Right ventricle myocardium inferior (tissue), 1 donor: ENCODE measurements at places on chromosomes 4 and X. TPM values are rescaled to one million over a fixed set of nuclear protein-coding genes. Genes with fewer than 3 reads are reported as not detected.

DNA sequence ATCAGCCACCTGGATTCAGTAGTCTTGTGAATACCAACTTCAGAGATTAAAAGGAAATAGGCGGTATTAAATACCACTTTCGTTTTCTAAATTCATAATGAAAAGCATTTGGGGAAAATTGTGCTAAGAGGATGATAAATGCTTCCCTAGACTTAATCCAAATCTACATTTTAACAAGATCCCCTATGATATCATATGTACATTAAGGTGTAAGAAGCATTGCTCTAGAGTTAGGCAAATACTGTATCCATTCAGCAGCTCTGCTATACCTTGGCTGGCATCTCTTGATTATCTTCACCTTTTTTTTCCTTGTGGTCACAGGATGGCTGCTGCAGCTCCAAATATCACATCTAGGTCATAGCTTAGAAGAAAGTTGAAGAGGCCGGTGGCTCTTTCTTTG lies 40.6 kb upstream of the PHEX start:
- DNase-seq: no peak

DNA sequence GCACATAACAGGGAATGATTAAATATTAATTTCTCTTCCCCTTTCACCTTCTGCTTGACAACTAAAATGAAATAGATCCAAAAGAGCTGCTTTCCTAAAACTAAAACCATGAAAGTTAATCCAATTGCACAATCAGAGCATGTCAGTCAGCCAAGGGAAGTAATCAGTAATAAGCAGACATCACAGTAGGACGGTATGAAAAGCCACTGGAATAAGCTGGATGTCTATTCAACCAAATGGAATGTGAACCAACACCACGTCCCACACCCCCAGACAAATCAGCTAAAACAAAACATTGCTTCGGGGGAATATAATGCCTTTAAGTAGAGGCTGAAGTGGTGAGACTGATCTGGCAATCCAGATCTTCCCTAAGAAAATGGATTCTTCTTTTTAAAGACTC lies 859.4 kb upstream of the FTHL17 start:
- no peak for DNase-seq

DNA sequence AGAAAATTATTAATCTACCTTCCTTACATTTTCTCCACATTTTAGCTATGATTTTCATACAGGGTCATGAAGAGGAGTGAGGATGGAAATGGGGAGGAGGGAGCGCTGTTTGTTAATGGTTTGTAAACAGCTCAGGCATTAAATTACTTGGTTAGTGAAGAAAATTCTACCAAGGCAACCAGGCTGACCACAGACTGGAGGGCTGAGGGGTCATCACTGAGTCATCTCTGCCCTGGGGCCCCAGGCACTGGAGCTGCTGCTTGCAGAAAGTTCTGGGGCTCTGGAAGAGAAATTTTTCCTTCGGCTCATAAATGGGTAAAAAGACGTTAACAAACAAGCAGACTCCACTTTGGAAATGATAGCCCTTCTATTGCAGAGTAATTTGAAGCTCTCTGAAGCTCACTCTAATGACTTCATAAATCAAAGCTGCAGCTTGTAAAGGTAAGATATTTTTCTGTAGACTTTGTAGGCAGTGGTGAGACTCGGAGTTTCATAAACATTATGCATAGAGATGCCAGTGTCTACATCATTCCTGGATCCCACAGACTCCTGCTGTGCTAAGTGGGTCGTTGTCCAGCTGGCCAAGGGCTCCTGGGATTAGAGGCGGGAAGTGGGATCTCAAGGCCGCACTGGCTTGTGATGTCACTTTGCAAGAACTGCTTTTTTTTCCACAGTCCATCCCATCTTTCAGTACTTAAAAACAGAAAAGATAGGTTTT lies 159.6 kb downstream of the PTTG2 start:
- peak; percentile 65 for DNase-seq

DNA sequence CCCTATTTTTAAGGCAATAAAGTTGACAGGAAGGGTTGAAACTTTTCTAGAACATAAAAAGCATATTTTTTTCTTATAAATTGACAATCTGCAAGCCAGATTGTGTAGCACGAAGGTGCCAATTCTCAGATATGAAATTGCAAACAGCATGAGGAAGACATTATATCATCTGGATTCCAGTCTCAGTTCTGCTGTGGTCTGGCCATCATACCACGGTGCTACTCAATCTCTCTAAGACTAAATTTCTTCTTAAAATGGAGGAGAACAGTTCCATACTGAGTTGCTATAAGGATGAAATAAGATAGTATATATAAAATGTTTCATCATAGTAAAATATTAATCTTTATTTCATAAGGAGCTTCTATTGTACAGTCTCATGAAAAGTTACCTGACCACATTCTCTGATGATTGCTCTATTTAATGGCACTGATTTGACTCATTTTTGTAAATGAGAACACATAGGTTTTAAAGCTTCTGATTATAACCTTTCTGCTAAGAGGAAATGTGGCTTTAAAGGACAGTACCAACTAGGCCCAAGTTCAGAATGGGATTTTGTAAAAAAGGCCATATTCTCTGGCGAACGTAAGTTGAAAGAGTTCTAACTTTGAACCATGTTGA lies 127.9 kb downstream of the SHROOM3 start:
- DNase-seq: no peak

The RHOXF2 gene
- not detected for total RNA-seq

The LRRC66 gene
- total RNA-seq: 0.32 TPM

- no peak for DNase-seq
Observed at GRCh38 chr4:17535906-17536305, 20.9 kb downstream of the CLRN2 start.

The FOXP3 gene
- total RNA-seq: not detected

The UTP3 gene
- 14.8 TPM for total RNA-seq

GRCh38 chr4:37503261-37503660 lies 182.9 kb downstream of the RELL1 start:
- no peak for DNase-seq

DNA sequence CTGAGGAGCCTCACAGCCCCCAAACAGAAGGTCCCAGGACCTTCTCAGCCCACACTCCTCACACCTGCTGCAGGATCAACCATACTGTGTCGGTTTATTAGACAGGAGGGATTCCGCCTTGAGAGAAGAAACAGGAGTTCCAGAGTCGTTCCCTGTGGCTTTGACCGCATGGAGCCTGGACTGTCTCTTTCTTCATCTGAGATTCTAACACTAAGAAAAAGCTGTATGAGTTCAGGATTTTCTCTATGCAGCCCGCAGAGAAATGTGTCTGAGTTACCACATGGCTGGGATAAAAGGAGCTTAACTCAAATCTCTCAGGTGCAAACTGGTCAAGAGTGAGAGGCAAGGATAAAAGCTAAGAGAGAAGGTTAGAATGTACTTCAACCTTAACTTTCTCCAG lies 126.7 kb downstream of the AFAP1 start:
- no peak for DNase-seq

The RNF212 gene
- total RNA-seq: 1.7 TPM

GRCh38 chr4:184768296-184768695 lies 34.4 kb upstream of the CENPU start:
- DNase-seq: no peak

DNA sequence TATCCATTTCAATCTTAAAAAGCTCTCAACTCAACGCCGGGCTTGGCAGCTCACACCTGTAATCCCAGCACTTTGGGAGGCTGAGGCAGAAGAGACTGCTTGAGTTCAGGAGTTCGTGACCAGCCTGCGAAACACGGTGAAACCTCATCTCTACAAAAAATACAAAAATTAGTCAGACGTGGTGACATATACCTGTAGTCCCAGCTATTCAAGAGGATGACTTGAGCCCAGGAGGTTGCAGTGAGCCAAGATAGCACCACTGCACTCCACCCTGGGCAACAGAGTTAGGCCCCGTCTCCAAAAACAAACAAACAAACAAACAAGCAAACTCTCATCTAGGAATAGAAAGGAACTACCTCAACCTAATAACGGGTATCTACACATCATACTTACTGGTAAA lies 50.8 kb downstream of the PTPN13 start:
- no peak for DNase-seq

GRCh38 chr4:1170976-1171310 lies 1.4 kb downstream of the SPON2 start:
- no peak for DNase-seq

The PABPC1L2A gene
- total RNA-seq: not detected

DNA sequence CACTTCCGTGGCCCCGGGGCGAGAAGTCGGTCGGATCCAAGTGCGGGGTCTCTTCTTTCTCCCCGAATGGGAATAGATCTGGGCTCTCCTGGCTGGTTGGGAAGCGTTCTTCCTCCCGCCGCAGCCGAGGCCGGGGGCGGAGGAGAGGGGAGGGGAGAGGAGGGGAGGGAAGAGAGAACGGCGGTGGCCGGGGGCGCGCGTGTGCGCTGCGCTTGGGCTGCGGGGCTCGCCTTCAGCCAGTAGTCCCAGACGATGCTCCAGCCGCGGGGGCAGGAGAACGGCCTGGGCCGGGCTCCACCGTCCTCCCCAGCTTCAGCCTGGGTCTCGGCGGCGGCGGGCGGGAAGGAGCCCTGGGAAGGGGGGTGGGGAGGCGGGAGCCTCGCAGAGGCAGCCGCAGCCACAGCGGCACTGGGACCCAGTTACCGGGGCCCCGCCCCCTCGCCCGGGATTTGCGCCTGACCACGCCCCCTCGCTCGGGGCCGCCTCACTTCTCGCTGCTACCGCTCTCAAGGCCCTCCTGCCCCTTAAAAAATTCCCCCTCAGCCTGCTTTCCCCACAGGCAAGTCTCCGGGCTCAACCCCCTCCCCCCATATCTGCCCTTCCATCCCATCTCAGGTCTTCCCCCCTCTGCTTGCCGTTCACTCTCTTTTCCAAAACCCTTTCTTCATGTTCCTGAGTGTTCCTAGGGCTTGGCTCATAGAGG lies at the start of gene FGD1:
TSS of gene FGD1 (minus strand) at position 421 of the 703 bp plus-strand sequence. CDS start 802 bp downstream, outside the sequence.
- DNase-seq: peak; percentile 86

The IL2 gene
- not detected for total RNA-seq

- DNase-seq: no peak
Observed at GRCh38 chr4:189800545-189801088, 140.1 kb upstream of the FRG1 start.
